ENCODE measurements at places on chromosomes 4 and X.

- DNase-seq = peak; percentile 86
These were observed 69.2 kb downstream of the MTNR1A start for GRCh38 chr4:186486172-186486571.

GRCh38 chr4:6453688-6453990, 18.8 kb downstream of the PPP2R2C start:
- DNase-seq = no peak

DNA sequence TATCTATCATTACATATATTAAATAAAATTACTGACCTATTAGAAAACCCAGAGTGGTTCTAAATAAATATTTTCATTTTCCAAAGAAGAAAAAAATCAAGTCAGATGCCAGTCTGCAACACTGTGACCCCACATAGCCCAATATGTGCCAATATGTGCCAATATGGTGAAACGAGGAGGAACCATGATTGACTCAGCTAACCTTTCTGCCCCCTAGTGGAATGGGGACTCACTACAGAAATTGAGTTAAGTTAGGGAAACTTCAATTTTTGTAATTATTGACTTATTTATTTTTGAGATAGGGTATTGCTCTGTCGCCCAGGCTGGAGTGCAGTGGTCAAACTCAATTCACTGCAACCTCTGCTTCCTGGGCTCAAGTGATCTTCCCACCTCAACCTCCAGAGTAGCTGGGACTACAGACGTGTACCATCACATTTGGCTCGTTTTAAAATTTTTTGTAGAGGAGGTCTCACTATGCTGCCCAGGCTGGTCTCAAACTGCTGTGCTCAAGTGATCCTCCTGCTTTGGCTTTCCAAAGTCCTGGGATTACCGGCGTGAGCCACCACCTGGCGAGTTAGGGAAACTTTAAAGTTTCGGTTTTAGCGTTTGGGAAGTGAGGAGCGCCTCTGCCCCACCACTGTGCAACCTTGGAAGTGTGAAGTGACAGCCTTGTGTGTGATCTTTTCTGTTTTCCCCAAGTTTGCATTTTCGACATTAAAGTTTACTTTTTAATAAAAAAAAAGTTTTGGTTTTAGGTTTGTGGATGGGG, 116.8 kb upstream of the SHISA3 start:
- DNase-seq = peak; percentile 28

GRCh38 chr4:5865896-5866599, 26.8 kb downstream of the CRMP1 start:
- DNase-seq = peak; percentile 45

- DNase-seq = peak; percentile 15
These were observed 578 bp upstream of the SEL1L3 start for GRCh38 chr4:25863347-25863784.

GRCh38 chrX:115894087-115894486, 276.5 kb upstream of the AGTR2 start:
- peak; percentile 48 for DNase-seq

- peak; percentile 70 for DNase-seq
These were observed 35.4 kb downstream of the FABP2 start for GRCh38 chr4:119286377-119287002.

GRCh38 chrX:110025395-110025794, 22.5 kb downstream of the TMEM164 start:
- DNase-seq = no peak

- no peak for DNase-seq
These were observed 145.8 kb downstream of the AASDH start for GRCh38 chr4:56241500-56241899.

DNA sequence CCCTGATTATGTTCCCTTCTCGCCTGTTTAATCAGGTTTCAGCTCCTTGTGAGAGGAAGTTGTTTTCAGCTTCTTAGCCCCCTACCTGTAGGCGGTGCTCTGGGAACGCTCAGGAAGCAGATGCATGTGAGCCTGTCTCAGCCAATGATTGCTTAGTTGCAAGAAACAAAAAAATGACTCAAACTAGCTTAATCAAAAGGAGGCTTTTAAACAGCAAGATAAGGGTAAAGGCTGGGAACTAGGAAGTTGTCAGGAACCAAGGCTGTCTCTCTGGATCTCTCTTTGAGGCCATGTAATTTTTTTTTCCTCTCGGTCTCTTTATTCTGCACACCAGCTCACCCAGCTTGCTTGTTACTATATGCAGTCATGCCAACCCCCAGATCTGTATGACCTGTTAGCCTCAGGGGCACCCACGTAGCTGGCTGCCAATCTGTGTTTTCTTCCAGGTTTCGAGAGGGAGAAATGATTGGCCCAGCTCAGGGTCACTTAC, 109.1 kb downstream of the PTTG2 start:
- peak; percentile 41 for DNase-seq

DNA sequence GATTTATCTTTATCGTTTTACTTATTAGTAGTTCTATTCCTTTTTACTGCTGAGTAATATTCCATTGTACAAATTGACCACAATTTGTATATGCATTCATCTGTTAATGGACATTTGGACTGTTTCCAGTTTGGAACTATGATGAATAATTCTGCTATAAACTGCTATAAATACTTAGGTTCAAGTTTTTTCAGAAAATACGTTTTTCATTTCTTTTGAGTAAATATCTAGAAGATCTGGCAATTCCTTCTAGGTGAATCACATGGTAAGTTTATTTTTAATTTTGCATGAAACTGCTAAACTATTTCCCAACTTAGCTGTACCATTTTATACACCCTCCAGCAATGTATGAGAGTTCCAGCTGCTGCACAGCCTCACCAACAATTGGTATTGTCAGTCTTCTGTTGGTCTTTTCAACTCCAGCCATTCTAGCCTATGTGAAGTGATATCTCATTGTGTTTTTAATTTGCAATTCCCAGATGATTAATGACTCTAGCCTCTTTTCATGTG, 22.2 kb downstream of the LIN54 start:
- peak; percentile 7 for DNase-seq

- DNase-seq = no peak
These were observed 119.3 kb downstream of the CRLF2 start for GRCh38 chrX:1093121-1093520.

DNA sequence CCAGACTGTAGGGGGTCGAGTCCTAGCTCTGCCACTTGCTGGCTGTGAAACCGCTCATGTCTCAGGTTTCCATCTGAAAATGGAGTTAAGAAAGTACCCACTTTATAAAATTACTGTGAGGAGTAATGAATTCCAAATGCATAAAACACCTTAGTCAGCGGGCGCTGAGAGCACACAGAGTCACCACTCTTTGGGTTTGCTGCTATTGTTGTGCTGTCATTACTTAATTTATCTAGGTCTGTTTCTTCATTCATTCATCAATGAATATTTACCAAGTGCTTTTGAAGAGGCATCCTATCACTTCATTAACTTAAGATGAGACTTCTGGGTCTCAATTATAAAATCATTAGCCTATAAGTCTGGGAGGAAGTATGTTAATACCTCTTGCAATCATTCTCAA, 317.3 kb downstream of the FBXW7 start:
- peak; percentile 9 for DNase-seq

GRCh38 chr4:85955620-85956292, 404.1 kb downstream of the MAPK10 start:
- DNase-seq = no peak

DNA sequence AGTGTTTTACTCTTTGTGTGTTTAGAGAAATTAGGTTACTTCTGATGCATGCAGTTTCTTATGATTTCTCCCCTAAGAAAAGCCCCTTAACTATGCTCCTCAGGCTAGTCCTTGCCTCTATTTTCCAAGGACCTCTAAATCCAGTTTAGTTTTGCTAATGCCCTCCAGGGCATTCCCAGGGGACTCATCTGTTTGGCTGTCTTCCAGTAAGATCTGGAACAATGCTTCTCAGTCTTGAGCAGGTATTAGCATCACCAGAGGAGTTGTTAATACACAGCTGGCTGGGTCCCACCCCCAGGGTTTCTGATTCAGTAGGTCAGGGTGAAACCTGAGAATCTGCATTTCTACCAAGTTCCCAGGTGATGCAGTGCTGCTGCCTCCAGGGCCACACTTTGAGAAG, 56.9 kb downstream of the OTC start:
- DNase-seq = no peak

GRCh38 chrX:370244-370962, 16.3 kb downstream of the PPP2R3B start:
- no peak for DNase-seq

DNA sequence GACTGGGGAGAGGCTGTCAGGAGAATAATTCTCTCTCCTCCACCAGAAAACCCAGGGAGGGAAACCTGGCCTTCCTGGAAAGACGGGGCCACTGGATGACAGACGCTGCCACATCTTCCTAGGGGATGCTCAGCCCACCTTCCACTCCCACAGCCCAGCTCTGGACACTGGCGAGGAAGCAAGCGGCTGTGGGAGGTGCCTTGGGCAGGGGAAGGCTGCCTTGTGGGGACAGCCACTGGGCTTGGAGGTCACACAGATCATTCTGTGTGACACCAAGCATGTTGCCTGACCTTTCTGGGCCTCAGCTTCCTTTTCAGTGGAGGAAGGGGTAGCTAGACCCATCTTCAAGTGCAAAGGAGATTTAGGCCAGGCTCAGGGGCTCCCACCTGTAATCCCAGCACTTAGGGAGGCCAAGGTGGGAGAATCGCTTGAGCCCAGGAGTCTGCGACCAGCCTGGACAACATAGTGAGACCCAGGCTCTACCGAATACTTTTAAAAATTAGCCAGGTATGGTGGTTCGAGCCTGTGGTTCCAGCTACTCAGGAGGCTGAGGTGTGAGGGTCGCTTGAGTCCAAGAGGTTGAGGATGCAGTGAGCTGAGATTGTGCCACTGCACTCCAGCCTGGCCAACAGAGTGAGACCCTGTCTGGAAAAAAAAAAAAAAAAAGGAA, 9.8 kb upstream of the MSX1 start:
- no peak for DNase-seq

DNA sequence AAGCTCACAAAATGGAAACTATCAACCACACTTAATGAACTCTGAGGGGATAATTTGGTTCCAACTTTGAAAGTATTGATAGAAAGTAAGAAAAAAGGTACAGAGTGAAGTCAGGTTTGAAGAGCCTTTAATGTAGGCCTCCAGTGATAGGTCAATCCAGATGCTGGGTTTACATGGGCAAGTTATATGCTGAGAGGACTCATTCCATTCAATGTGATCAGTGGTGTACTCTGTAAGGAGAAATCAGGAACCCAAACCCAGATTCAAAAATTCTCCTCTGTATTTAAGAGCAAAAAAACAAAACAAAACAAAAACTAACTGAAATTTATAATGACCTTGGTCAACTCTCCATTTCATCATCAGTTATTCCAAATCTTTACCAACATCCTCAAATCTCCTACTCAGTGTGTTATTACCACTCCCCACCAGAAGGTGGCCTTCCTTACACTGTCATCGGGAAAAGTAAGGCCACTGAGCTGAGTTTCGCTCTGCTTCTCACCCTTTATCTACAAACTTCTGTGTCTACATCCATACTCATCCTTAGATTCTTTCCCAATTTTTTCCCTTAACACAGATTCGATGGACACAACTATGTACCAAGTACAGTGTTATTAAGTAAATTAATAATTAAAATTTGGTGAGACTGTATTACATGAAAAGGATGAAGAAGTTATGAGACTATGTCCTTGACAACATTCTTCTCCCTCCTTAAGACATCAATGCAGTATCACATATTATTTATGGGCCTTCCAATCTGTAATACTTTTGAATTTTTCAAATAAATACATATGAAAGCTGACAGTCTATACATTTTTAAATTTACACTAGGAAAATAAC, 88.3 kb downstream of the ZAR1 start:
- peak; percentile 82 for DNase-seq

DNA sequence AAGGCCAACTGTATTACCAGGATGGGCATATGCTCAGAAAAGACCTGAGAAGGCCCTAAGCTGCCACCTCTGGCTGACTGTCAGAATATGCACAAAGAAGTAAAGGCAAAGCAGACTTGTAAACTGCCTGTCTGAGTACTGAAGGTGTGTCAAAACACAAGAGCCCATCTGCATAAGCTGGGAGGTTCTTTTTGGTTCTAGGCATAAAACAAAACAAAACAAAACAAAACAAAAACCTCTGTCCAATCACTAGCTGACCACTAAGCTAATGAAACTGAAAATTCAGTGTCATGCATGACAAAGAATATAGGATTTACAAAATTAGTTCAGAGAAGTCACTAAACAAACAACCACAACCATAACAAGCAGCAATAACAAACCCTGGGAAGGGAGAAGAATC, 20.6 kb downstream of the SH3D19 start:
- DNase-seq = peak; percentile 21

DNA sequence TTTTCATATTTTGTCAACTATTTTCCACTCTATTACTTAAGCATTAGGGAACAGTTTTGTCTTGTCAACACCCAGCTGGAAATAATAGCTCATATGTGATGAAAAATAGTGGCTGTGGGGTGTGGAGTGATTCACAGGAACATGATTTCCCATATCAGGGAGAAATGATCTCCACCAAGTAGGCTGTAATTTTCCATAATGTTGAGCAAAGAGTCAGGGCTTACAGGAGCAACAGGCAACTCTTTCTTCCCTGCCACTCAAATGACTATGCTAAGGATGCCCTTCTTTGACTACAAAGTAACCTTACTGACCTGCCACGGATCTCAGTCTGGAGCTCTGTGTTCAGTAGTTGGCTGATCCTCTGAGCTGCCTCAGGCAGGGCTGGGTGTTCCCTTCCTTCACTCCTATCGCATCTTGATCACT, 90.0 kb upstream of the GATB start:
- no peak for DNase-seq

- DNase-seq = no peak
These were observed 10.5 kb downstream of the KLF3 start for GRCh38 chr4:38674258-38675144.

- peak; percentile 79 for DNase-seq
These were observed 82.4 kb downstream of the HTRA3 start for GRCh38 chr4:8351931-8352367.

DNA sequence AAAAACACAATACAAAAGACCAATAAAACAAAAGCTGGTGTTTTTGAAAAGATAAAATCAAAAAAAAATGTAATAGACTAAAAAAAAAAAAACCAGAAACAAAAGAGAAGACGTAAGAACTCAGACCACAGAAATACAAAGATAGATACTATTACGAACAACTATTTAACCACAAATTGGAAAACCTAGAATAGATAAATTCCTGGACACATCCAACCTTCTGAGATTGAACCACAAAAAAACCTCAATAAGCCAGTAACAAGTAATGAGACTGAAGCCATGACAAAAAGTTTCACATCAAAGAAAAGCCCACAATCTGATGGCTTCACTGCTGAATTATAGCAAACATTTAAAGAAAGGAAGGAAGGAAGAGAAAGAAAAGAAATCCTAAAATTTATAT, 16.2 kb downstream of the RCHY1 start:
- no peak for DNase-seq
